WTC11 (cell line): ENCODE measurements at places on chromosomes 12 and 14.

- no peak for DNase-seq
These were observed 74.1 kb downstream of the PITPNM2 start for GRCh38 chr12:123076604-123077297.

DNA sequence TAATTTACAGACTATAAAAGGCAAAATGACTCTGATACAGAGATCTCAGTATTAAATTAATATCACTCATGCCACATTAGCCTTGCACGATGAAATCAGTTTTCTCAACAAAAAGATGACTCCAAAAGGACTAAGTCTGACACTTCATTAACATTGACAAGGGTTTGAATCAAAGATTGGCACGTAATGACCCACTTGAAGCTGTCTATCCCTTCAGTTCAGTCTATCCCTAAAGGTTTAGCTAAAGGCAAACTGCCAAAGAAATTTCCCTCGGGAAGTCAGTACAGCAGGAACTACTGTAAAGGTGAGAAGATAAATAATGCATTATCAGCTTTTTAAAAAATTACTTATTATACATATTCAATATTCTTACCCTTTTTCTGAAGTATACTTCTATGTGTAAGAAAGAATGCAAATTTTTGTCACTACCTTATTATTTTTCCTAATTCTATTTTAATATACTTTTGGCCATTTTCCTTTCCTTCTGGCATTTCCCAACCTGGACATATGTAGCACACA lies 127.1 kb downstream of the NELL2 start:
- DNase-seq, result no peak

DNA sequence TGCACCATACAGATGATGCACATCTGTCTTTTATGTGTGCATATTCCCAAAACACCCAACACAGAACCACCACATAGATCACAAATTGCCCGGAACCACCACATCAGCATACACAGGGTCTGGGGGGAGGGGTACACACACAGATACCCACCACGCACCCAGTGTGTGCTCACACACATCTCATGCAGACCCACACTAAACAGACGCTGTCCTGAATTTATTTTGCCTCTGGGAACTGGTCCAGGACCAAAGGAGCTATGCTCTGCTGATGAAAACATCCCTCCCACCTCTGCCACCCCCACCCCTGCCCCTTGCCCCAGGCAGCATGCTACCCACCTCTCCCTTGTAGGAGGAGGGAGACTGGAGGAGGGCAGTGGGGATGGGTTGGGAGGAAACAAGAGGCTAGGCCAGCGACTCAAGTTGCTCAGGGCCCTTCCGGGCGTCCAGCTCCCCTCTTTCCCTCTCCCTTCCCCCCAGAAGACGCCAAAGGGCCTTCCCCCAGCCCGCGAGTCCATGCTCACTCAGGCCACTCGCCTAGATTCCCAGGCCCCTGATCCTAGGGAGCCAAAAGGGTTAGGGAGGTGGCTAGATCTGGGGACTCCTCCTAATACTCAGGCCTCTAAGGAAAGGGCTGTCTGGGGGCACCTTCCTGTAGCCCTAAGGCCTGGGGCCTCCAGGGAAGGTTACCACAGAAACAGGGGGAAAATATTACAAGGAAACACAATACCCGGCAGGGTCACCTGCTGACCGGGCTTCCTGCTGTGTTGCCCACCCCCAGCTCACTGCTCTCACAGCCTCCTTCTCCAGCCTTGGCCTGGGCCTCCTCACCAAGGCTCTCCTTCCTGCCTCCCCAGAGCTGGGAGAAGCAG lies 3.1 kb downstream of the HDAC7 start:
- DNase-seq, result no peak

- peak; percentile 57 for DNase-seq
These were observed 718 bp downstream of the PACS2 start for GRCh38 chr14:105315211-105315721.

DNA sequence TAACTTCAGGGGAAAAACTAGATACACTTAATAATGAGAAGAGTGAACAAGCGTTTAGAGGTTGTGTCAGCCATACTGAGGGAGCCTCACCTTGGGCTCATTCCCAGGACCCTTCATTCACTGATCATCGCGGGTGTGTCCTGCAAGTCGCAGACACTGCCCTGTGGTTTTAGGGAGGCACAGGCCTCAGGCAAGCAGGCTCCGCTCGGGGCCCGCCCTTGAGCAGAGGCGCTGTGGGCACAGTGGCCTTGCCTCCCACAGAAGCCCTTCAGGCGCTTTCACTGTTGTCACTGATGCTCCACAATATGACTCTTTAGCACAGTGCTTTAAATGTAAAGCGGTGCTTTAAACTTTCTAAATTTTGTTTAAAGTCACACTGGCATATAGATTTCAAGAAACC lies 67.4 kb downstream of the DDX51 start:
- no peak for DNase-seq

DNA sequence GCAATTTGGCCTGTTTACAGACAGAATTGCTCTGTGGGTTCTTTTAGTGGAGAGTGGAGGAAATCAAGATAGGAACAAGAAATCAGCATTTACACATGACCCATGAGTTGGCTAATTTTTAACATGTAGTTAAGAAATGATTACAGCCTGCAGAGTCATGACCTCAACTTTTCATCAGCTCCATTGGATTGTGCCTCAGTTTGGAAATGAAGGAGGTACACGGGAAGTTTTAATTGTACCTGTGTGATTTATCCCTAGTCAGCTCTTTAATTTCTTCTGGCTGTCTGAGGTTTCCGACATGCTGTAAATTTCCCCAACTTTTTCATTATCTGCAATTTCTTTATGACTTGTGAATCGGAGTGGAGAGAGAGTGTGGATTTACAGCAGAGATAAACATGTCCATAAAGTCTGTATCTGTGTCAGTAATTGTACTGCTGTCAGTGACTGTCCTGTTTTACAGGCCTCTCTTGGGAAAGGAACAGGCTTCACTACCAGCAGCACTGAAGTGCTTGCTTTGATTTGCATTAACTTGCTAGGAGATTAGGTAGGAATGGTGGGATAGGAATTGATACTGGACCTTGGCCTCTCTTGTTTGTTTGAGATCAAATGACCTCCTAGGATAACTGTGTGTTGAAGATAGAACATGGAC lies 49.2 kb downstream of the LIN52 start:
- DNase-seq, result no peak
